Ecto neural progenitor cell (in vitro differentiated cells): ENCODE measurements at places on chromosomes 12 and 14.

DNA sequence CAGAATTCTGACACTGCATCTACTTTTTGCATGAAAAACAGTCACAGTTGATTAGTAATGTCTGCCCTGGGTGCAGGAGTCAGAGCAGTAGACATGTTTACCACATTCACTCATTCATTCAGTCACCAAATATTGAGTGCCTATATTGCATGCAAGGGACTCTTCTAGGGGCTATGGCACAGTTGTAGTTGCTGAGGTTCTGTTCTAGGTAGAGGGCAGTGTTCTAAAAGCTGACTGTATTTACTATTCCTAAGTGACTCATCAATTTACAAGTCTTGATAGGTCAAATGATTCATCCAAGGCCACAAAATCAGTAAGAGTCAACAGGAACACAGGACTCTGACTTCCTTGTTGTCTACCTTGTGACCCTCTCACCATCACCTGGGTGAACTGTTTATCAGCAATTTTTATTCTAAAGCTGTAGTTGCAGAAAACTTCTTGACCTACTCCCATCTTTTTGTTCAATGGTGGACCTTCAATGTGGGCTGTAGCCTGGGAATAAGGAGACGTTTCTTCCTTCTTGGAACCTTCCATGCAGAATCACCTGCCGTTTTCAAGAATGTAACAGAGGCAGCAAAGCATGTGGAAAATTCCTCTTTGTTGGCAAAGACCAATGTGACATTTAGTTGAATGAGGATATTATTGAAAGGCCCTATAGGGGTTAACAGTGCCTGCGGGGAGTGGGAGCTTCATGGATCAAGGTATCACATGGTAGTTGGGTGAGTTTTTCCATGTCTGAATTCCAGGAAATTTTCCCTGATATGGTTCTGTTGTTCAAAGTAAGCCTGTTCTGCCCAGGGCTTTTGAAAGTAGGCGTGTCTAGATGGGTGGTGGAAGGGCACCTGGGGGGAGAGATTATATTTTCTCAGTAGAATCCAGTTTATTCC lies 223.2 kb downstream of the KTN1 start:
- DNase-seq: no peak

DNA sequence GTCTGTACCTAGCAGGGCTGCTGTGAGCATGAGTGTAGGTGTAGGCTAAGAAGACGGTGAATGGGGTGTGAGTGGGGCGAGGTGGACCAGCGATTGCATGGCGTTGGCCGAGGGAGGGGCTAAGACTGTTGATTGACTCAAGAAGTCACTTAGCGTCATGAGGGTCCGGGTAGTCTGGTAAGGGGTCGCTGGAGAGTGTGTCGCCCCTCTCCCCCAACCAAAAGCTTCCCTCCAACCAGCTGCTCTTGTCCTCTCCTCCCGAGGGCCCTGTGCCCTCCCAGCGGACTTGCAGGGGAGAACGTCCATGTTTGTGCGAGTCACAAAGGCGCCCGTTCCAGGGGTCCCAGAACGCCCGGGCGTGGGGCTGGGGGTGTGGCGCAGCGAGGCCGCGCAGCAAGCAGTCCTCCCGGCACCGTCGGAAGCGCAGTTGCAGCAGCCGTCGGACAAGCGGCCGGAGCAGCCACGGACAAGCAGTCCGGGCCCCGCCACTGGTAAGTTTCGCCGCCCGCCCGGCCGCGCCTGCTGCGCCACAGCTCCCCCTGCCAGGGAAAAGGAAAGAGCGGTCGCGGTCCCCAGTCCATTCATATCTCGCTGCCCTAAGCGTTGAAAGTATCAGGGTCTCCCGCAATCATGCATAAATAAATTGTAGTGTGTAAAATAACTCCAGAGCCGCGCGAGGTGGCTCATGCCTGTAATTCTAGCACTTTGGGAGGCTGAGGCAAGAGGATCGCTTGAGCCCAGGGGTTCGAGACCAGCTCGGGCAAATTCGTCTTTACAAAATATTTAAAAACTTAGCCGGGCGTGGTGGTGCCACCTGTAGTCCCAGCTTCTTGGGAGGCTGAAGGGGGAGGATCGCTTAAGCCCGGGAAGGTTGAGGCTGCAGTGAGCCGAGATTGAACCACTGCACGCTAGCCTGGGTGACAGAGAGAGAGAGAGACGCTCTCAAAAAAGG lies at the start of gene CCDC63:
Gene CCDC63 (plus strand): TSS at position 373 of the 952 bp plus-strand sequence. CDS start 5,968 bp downstream, outside the sequence.
- DNase-seq: peak; percentile 89

DNA sequence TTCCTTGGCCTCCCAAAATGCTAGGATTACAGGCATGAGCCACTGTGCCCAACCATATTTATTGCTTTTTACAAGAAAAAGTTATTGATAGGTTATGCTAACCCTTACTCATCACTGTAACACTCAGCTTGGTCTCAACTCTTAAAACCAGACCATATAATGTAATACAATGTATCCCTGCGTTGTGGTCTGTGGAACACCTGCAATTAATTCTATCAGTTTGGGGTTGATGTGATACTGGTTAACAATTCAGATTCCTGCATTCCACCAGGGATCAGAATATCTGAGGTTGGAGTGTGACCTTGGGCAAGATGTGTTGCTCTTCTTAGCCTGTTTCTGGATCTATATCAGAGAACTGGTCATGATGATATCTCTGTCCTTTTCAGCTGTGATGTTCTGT lies 419.0 kb downstream of the RAD51B start:
- no peak for DNase-seq

GRCh38 chr12:21551841-21552465 lies 25.9 kb downstream of the SPX start:
- DNase-seq: no peak

GRCh38 chr14:95155045-95155444 lies 2.3 kb downstream of the DICER1 start:
- DNase-seq: no peak

DNA sequence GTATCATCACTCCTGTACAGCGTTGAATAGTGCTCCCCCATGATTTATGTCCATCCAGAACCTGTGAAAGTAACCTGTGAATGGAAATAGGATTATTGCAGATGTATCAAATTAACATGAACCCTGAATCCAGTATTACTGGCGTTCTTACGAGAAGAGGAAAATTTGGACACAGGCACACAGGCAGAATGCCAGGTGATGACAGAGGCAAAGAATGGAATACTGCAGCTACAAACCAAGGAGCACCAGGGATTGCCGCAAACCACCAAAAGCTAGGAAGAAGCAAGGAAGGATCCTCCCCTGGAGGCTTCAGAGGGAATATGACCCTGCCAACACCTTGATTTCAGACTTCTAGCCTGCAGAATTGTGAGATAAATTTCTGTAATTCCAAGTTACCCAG lies 113.5 kb upstream of the EGLN3 start:
- DNase-seq: no peak

- peak; percentile 79 for DNase-seq
Observed at GRCh38 chr12:26833743-26834490, 923 bp upstream of the ITPR2 start.
